Trophoblast cell (in vitro differentiated cells and primary cell): ENCODE measurements at places on chromosomes 2 and 18.

- DNase-seq, result no peak
Observed at GRCh38 chr2:48721158-48721557, 34.4 kb downstream of the LHCGR start.

DNA sequence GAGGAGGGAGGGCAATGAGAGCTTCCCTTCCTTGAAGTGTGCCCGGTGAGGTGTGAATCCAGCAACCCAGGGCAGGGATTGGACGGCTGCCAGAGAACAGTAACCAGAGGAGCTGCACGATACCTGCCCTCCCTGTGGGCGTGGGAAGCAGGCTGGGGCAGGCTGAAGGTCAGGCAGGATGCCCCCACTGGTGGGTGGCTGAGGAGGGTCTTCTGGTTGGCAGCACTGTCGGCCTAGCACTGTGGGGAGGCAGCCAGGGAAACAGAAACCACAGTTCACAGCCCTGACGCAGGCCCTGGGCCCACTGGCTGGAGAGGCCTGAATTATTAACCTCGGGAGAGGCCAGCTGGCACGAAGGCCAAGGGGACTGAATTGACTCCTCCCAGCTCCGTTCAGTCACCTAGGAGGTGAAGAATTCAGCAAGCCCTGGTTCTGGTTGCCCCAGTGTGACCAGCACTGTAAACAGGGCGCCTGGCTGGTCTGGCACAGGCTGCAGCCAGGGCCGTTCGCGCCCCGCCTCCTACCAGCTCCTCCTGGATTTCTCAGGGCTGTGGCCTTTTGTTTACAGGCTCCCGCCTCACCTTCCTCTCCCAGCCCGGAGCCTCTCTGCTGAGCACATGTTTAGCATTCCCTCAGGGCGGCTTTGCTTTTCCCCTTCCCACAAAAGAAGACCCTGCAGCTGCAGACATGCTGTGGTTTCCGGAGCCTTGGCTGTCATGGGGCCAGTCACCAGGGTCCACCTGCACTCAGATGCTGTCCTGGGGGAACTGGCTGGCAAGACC, 97.8 kb downstream of the B3GNT2 start:
- DNase-seq, result peak; percentile 74

- no peak for DNase-seq
Observed at GRCh38 chr18:56959120-56959519, 187.8 kb upstream of the BOD1L2 start.

DNA sequence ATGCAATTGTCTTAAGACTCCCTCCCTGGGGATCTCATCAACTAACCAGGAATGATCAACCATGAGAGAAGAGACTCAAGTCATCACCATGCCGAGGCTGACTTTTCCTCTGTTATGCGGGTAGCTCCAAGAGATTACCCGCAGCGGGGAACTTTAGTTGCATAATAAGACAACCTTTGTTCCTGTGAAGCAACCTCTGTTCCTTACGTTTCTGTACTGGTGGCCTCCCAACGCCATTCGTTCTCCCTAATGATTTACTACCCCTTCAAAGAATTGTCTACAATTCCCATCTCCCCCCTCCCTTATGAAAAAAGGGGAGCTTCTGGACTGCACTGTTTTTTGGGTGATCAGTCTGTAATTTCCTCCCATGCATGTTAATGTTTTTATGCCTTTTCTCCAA, 66.1 kb upstream of the LRPPRC start:
- DNase-seq, result peak; percentile 96

- DNase-seq, result no peak
Observed at GRCh38 chr18:20997371-20997770, 114.2 kb downstream of the ROCK1 start.

- DNase-seq, result no peak
Observed at GRCh38 chr2:239695728-239696240, 295.0 kb upstream of the HDAC4 start.
